ENCODE measurements at places on chromosomes 11 and 22. TPM values are rescaled to one million over a fixed set of nuclear protein-coding genes. Genes with fewer than 3 reads are reported as not detected.

Gene POU2F3
- total RNA-seq, result 2.9 TPM

Gene PATE2
- total RNA-seq, result not detected

Gene CD3E
- total RNA-seq, result 4.4 TPM

Gene SERPIND1
- 0.64 TPM for total RNA-seq
